ENCODE measurements at places on chromosomes 7 and 10.

- no peak for DNase-seq
- H3K27ac ChIP-seq: no peak overlapping the region
- H3K36me3 ChIP-seq: no peaks in the 10 kb centered on the region
- no peaks in the 10 kb centered on the region for H3K27me3 ChIP-seq
- H3K4me3 ChIP-seq: no peak overlapping the region
Measured at GRCh38 chr10:63718006-63718405, 196.8 kb downstream of the REEP3 start.

GRCh38 chr7:39950473-39951225 lies 593 bp downstream of the CDK13 start:
- peak overlapping the region; percentile 98 for H3K27ac ChIP-seq
- peaks cover 29% of the 10 kb centered on the region for H3K4me1 ChIP-seq
- peak; percentile 66 for DNase-seq
- no peaks in the 10 kb centered on the region for H3K27me3 ChIP-seq
- H3K4me3 ChIP-seq: no peak overlapping the region

- no peak for DNase-seq
- H3K4me1 ChIP-seq: no peaks in the 10 kb centered on the region
- H3K27me3 ChIP-seq: no peaks in the 10 kb centered on the region
Measured at GRCh38 chr7:82109288-82109687, 334.3 kb downstream of the CACNA2D1 start.

- no peak overlapping the region for H3K4me3 ChIP-seq
- DNase-seq: no peak
- H3K36me3 ChIP-seq: no peaks in the 10 kb centered on the region
Measured at GRCh38 chr7:91039033-91039432, 225.2 kb upstream of the FZD1 start.

- no peaks in the 10 kb centered on the region for H3K27me3 ChIP-seq
- H3K4me1 ChIP-seq: no peaks in the 10 kb centered on the region
- H3K36me3 ChIP-seq: no peaks in the 10 kb centered on the region
- H3K4me3 ChIP-seq: no peak overlapping the region
- no peak for DNase-seq
Measured at GRCh38 chr10:132064771-132065437, 842 bp upstream of the JAKMIP3 start.

- H3K4me3 ChIP-seq: no peak overlapping the region
- no peaks in the 10 kb centered on the region for H3K27me3 ChIP-seq
- H3K27ac ChIP-seq: no peak overlapping the region
- no peak for DNase-seq
- peaks cover 6% of the 10 kb centered on the region for H3K36me3 ChIP-seq
Measured at GRCh38 chr10:35434533-35434932, 98.2 kb downstream of the CCNY start.

DNA sequence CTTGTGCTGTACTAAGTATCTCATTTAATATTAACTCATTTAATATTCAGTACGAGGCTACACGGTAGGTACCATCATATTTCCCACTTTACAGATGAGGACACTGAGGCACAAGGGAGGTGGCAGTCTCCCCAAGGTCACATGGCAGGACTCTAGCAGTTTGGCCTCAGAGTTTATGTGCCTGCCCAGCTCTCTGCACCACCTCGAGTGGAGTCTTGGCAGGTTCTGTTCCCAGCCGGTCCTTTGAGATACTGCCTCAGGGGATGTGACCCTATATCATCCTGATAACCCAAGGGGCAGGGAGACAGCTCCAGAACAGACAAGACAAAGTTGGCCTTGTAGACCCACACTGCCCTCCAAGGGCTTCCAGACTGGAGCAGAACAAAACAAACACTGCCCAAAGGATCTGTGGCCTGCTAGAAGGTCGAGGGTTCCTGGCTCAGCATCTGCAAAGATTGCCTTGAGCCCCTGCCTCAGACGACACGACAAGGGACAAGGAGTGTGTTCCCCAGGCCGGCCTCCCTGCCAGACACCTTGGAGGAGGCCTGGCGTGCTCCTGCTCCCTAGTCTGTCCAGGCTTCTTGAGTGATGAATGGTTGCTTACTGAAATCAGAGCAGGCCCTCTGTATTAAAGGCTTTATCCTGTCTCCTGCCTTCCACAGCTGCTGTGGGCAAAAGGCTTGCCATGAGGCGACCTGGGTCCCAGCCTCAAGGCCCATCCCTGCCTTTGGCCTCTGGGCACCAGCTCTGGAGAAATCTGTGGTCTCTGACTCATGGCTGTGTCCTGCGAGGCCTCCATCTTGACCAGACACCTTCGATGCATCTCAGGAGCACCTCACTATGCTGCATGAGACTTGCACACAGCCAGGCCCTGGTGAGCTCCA lies 3.9 kb upstream of the PWWP2B start:
- H3K36me3 ChIP-seq: no peaks in the 10 kb centered on the region
- H3K4me1 ChIP-seq: peaks cover 30% of the 10 kb centered on the region
- H3K27me3 ChIP-seq: no peaks in the 10 kb centered on the region
- no peak overlapping the region for H3K4me3 ChIP-seq
- DNase-seq: no peak
- H3K27ac ChIP-seq: peak overlapping the region; percentile 6

DNA sequence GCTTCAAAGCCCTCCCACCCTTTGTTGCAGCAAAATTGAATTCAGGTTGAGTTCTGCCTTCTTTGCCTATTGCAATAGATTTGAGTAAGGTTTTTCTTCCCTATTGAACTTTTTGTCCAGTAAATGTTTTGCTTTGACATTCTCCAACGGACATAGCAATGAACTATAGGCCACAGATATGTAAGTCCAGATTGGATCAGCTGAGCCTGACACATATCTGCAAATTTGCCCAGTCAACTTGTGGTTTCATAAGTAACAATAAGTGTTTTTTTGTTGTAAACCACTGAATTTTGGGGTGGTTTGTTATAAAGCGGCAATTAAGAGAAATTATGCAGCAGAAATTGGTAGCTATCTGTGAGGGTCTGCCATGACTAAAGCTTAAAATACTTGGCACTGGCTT lies 332.1 kb upstream of the SORCS1 start:
- H3K36me3 ChIP-seq: no peaks in the 10 kb centered on the region
- H3K27me3 ChIP-seq: no peaks in the 10 kb centered on the region
- H3K4me1 ChIP-seq: no peaks in the 10 kb centered on the region
- H3K4me3 ChIP-seq: no peak overlapping the region
- no peak for DNase-seq

DNA sequence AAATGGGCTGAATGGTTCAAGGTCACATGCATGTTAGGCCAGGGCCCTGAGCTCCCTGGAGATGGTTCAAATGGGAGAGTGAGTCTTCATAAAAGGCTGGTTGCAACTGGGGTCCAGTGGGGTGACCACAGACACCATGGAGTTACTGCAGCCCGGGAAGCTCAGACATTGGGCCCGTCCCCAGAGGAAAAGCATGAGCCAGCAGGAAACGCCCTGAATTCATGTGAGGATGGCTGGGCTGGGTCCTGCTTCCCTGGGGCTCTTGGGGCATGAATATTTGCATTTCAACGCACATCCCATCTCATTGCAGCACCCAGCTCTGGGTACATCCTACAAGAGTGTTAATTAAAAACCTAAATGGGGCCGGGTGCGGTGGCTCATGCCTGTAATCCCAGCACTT lies 549.0 kb downstream of the TCERG1L start:
- no peak overlapping the region for H3K4me3 ChIP-seq
- H3K27me3 ChIP-seq: no peaks in the 10 kb centered on the region
- no peak for DNase-seq

GRCh38 chr10:85492684-85493083 lies 873.9 kb downstream of the GRID1 start:
- H3K27me3 ChIP-seq: no peaks in the 10 kb centered on the region
- H3K4me3 ChIP-seq: no peak overlapping the region
- DNase-seq: no peak
- no peaks in the 10 kb centered on the region for H3K4me1 ChIP-seq

DNA sequence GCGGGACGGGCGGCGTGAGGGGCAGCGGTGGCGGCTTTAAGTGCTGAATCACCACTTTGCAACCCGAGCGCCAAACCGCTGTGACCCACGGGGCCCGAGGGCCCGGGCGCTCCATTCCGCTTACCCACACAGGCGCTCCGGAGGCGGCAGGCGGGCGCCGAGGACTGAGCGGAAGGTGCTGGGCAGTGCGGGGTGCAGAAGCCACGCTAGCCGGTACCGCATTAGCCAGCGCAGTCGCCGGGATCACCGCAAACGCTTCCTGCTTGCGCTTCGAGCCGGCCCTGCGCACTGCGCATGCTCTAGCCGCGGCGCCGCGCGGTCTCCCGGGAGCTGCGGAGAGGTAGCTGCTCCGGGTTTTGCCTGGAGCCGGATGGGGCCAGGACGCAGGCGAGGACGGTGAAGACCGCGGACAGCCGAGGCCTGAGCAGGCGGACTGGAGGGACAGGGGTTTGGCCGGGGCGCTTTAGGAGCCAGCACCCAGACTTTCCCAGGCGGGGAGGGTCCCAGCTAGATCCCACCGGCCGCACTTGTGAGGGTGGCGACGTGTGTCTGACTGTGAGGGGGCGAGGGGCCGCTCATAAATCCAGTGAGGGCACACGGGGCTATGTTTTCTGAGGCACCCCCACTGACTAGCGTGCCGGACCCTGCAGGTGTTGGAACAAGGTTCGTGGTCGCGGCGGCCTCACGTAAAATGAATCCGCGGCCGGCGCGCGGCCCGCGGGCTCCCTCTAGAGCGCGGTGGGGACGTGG lies at the start of gene IDE:
Gene IDE (minus strand): TSS at position 296 of the 750 bp plus-strand sequence. CDS start 74 bp downstream, at position 222.
- DNase-seq: peak; percentile 89
- no peaks in the 10 kb centered on the region for H3K27me3 ChIP-seq

- H3K27me3 ChIP-seq: no peaks in the 10 kb centered on the region
- H3K27ac ChIP-seq: peak overlapping the region; percentile 61
- H3K4me1 ChIP-seq: peaks cover 28% of the 10 kb centered on the region
- DNase-seq: peak; percentile 74
- H3K36me3 ChIP-seq: no peaks in the 10 kb centered on the region
- H3K4me3 ChIP-seq: peak overlapping the region; percentile 88
Measured at GRCh38 chr10:63628526-63629362, 107.5 kb downstream of the REEP3 start.

- no peaks in the 10 kb centered on the region for H3K27me3 ChIP-seq
- H3K4me3 ChIP-seq: no peak overlapping the region
- no peak overlapping the region for H3K27ac ChIP-seq
Measured at GRCh38 chr7:158447506-158448171, 140.0 kb downstream of the PTPRN2 start.

- H3K4me3 ChIP-seq: no peak overlapping the region
- H3K36me3 ChIP-seq: no peaks in the 10 kb centered on the region
- no peak overlapping the region for H3K27ac ChIP-seq
- H3K4me1 ChIP-seq: peaks cover 6% of the 10 kb centered on the region
- DNase-seq: no peak
- H3K27me3 ChIP-seq: no peaks in the 10 kb centered on the region
Measured at GRCh38 chr10:64116707-64117106, 595.5 kb downstream of the REEP3 start.

DNA sequence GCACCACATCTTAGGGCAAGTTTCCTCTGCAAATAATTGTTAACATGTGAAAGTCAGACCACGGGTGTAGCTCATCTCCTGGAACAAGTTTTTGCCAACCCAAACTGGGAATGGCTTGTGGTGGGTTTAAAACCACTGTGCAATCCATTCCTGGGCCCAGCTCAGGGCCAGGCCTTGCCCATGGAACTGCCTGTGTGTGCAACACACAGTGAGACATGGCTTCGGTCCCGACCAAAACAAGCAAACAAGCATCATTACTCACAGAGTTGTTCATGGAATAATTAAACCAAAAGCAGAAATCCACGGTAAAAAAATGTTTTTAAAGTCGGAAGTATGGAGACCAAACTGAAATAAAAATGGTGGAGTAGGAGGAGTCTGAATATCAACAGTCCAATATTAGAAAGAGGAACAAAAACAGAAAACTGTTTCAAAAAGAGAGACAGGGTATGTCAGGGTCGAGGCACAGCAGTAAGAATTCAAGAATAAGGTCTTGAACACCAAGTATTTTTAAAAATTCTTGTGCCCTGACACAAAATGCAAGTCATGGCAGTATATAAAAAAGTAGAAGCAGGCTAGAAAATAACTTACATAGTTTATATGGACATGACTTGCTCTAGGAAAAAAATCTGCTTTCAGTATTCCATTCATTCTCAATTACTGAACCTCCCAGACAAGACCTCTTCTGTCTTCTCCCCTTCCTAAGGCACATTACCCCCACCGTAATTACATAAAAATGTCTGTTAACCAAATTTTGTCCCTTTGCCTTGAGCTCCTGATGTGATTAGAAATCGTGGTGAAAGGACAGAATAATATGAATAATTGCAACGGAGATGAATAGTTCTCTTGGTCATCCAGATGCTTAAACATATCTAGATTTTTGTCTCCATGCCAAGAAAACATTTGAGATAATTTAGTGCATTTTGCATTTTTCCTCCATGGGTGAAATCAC lies 88.4 kb downstream of the FAS start:
- H3K27ac ChIP-seq: no peak overlapping the region
- peaks cover 4% of the 10 kb centered on the region for H3K4me1 ChIP-seq
- no peaks in the 10 kb centered on the region for H3K27me3 ChIP-seq
- no peak overlapping the region for H3K4me3 ChIP-seq
- DNase-seq: no peak
- H3K36me3 ChIP-seq: no peaks in the 10 kb centered on the region

- H3K27me3 ChIP-seq: no peaks in the 10 kb centered on the region
- peak overlapping the region; percentile 64 for H3K4me3 ChIP-seq
- peaks cover 33% of the 10 kb centered on the region for H3K4me1 ChIP-seq
- peaks cover 2% of the 10 kb centered on the region for H3K36me3 ChIP-seq
- peak; percentile 58 for DNase-seq
Measured at GRCh38 chr10:63265222-63265617, 132.1 kb downstream of the NRBF2 start.

DNA sequence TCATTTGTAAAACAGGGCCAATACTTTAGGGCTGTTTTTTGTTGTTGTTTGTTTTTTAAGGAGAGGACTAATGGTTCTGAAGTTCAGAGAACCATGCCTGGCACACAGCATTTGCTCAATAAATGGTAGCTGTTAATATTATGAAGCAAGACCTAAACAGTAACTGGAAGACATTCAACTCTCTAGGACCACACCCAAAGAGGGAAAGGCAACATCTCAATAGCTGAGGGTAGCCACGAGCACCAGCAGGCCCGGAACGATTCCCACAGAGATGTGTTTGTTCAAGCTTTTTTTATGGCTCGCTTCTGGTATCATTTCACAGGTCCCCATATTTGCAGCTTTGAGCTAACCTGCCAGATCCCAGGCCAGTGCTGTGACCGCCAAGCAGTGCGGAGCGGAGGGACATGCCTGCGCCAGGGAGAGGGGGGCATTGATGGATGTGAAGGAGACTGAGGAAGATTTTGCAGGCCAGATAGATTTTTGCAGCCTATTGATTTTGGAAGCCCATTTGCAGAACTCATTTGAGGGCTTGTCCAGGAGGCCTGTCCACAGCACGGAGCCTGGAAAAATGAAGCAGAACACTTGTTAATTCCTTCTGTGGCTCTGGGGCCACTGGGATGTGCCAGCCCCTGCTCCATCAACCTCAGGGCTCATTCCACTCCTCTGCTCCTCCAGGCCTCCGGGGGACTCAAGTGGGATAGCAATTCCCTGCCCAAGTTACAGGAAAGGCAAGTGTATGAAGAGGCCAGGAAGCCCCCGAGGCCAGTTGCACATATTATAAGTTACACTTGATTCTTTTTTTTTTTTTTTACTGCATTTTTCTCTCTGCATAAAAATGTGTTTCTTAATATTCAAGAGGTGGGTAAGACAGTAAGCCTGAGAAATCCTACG lies 57.3 kb upstream of the FGFR2 start:
- H3K4me1 ChIP-seq: no peaks in the 10 kb centered on the region
- no peak for DNase-seq
- H3K36me3 ChIP-seq: no peaks in the 10 kb centered on the region
- H3K27me3 ChIP-seq: no peaks in the 10 kb centered on the region

GRCh38 chr10:27285093-27285492 lies 44.5 kb upstream of the ACBD5 start:
- no peak overlapping the region for H3K4me3 ChIP-seq
- H3K27ac ChIP-seq: no peak overlapping the region
- no peaks in the 10 kb centered on the region for H3K36me3 ChIP-seq
- DNase-seq: peak; percentile 8

- no peak for DNase-seq
- H3K27ac ChIP-seq: no peak overlapping the region
- H3K27me3 ChIP-seq: no peaks in the 10 kb centered on the region
- no peak overlapping the region for H3K4me3 ChIP-seq
- H3K4me1 ChIP-seq: no peaks in the 10 kb centered on the region
Measured at GRCh38 chr7:94422827-94423460, 28.2 kb downstream of the COL1A2 start.
